LHCN-M2 (cell line): ENCODE measurements at places on chromosomes 7 and 10. TPM values are rescaled to one million over a fixed set of nuclear protein-coding genes. Genes with fewer than 3 reads are reported as not detected.

Gene TMEM196
- not detected in 2 replicates for total RNA-seq

Gene ARHGEF35
- total RNA-seq = 0.13 and 0.46 TPM in 2 replicates

Gene KIF5B
- total RNA-seq = 174 and 194 TPM in 2 replicates

Gene PLCE1
- 5.4 and 6.7 TPM in 2 replicates for total RNA-seq

Gene NANOS1
- 0.45 and 0.98 TPM in 2 replicates for total RNA-seq

Gene GTF2IRD2
- total RNA-seq = 5.6 and 7.8 TPM in 2 replicates

Gene LIPM
- total RNA-seq = not detected in 2 replicates

Gene BTRC
- total RNA-seq = 7.2 and 8.3 TPM in 2 replicates

Gene HOXA4
- total RNA-seq = 7.5 and 8.9 TPM in 2 replicates

Gene TFAM
- total RNA-seq = 29.9 and 44.9 TPM in 2 replicates

Gene NIPSNAP2
- 60.9 and 75.7 TPM in 2 replicates for total RNA-seq

Gene TAS2R3
- total RNA-seq = 0.19 and 0.34 TPM in 2 replicates

Gene PON1
- total RNA-seq = 0.75 TPM in 1 of 2 replicates, not detected in the other

Gene CC2D2B
- total RNA-seq = 0.11 and 0.71 TPM in 2 replicates
